DMS 273 treated with DMSO at 0.1 percent for 48 hours (cell line): ENCODE measurements at places on chromosomes 13 and 19.

DNA sequence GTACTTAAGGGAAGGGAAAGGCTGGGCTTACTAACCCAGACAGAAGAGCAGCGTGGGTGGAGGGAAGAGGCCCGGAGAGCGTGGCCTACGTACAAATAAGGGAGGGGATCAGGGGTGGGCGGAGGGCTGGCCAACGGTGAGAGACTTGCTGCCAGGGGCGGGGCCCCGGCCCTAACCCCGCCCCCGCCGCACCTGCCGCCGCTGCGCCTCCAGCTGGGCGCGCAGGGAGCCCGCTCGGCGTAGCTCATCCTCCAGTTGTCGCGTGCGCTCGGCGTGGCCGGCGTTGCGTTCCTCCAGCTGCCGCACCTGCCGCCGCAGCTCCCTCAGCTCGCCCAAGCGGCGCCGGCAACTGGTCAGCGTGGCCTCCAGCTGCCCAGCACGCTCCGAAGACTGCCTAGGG is 5.7 kb downstream of the HOOK2 start:
- no peak for DNase-seq

DNA sequence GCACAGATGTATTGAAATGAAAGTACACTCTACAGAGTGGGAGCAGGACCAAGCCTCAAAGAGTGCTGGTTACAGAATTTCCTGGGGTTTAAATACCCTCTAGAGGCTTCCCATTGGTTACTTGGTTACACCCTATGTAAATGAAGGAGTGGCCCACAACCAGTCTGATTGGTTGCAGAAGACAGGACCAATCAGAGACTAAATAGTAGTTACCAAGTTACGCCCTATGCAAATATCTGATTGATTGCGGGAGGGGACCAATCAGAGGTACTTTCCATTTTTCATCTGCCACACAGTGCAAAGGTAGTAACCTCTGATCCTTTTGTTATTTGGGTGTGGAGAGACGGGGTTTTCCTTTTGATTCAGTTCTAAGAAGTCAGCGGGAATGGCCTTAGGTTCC is 5.5 kb upstream of the ZFP82 start:
- no peak for DNase-seq

GRCh38 chr13:51467730-51468129 is 14.9 kb upstream of the INTS6 start:
- DNase-seq: no peak

- DNase-seq: no peak
Measured at GRCh38 chr19:43101950-43102349, 19.4 kb upstream of the PSG2 start.

- peak; percentile 3 for DNase-seq
Measured at GRCh38 chr13:39684531-39685137, 29.2 kb downstream of the COG6 start.

DNA sequence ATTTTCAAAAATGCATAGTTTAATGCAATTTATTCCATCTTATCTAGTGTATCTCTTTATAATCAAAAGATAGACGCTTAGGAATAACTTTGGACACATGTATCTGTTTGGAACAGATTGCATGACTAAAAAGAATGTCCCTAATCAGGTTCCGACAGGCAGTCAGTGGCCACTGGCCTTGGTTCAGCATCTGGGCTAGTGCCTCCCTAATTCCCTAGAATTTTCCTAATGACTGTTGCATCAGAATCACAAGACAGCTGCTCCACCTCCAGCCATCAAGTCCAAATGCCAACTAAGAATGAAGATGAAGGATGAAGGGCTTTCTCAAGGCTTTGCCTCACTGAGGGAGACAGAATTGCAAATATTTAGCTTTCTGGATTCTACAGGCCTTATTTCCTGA is 173.8 kb downstream of the EFNB2 start:
- no peak for DNase-seq
